Activated T-cell treated with anti-CD3 and anti-CD28 coated beads, Interleukin-2, amount 50 U/mL, for 4 hours (primary cell): ENCODE measurements at places on chromosomes 12 and 14.

- DNase-seq, result no peak
These were observed 339.3 kb downstream of the BCL11B start for GRCh38 chr14:98932431-98933325.

GRCh38 chr14:93789228-93790130, 1.2 kb upstream of the PRIMA1 start:
- no peak for DNase-seq

DNA sequence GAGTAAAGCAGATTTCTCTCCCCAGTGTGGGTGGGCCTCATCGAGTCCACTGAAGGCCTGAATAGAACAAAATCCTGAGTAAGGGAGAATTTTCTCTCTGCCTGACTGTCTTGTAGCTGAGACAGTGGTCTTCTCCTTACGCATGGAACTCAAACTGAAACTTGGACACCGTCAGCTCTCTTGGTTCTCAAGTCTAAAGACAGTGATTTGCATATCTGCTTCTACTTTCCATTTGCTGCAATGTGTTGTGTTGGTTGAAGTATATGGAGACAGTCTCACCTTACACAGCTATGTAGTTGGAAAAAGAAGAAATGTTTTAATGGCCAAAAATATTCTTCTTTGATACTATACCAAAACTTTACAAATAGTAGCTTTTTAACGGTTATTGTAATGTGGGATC, 160.2 kb upstream of the LMNTD1 start:
- no peak for DNase-seq

DNA sequence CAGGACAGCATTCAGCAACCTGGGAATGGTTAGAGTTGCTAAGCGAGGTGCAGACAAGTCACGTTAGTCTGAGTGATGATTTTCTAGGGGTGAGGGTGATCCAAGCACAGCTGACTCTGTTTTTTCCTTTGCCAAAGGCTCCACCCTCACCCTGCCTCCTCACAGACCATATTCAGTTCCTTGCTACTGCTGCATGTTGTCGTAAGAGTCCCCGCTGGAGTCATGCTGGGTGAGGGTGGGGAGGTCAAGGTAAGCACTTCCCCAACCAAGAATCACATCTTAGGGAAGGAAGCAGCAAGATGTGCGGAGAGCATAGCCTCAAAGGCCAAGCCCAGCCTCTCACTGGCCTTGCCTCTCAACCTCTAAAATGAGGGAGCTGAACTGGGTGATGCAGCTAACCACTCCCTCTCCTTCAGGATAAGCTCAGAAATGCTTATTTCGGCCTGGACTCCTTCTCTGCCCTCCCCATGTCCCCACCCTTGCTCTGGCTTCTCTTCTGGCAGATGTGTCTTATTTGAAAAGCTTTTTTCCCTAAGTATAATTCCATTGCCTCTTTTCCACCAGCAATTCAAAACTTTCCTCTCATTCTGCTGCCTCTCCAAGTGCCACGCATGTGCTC, 66.9 kb upstream of the ACTN1 start:
- no peak for DNase-seq

- DNase-seq, result no peak
These were observed 95.4 kb downstream of the ITPR2 start for GRCh38 chr12:26737487-26738030.

GRCh38 chr14:100282766-100283419, 23.4 kb downstream of the SLC25A29 start:
- no peak for DNase-seq

- no peak for DNase-seq
These were observed 23.8 kb downstream of the IL31 start for GRCh38 chr12:122150127-122150681.

GRCh38 chr14:30445011-30445793, 113.8 kb upstream of the G2E3 start:
- DNase-seq, result no peak
